A673 (cell line): ENCODE measurements at places on chromosomes 5 and 9.

DNA sequence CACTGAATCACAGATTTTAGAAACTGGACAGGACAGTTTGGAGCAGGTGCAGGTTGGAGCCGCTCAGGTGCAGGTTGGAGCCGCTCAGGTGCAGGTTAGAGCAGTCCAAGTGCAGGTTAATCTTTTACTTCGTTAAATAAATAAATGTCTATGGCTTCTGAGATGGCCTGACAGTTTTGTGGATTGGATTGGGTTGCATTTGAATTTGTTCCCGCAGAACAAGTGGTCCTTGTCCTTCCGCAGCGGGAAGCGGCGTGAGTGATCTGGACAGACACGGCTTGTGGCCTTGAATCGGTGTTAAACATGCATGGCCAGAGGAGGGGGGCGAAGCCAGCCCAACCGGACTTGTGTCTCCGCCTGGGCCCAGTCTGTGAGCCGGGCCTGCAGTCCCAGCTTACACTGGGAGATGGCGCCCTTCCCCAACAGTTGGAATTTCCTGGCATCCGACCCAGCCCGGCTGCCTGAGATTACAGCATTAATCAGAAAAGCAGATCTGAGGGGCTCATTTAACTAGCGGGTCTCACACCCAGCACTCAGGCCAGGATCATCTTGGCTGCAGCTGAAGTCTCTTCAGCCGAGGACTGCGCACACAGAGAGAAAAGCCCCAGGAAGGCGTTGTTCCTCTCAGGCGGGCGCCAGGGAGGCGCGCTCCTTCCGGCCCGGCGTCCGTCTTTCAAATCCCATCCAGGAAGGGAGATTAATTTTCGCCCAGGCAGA lies 1.5 kb upstream of the OLFM1 start:
- H3K4me1 ChIP-seq: peaks cover 57% of the 10 kb centered on the region

- no peak for DNase-seq
- no peak overlapping the region for H3K27ac ChIP-seq
- peaks cover 78% of the 10 kb centered on the region for H3K36me3 ChIP-seq
- H3K4me3 ChIP-seq: no peak overlapping the region
These were observed 230.3 kb downstream of the PAPPA start for GRCh38 chr9:116383936-116384335.

GRCh38 chr9:99085949-99086948 lies 18.7 kb upstream of the TGFBR1 start:
- H3K27ac ChIP-seq: no peak overlapping the region
- DNase-seq: no peak
- no peaks in the 10 kb centered on the region for H3K36me3 ChIP-seq

DNA sequence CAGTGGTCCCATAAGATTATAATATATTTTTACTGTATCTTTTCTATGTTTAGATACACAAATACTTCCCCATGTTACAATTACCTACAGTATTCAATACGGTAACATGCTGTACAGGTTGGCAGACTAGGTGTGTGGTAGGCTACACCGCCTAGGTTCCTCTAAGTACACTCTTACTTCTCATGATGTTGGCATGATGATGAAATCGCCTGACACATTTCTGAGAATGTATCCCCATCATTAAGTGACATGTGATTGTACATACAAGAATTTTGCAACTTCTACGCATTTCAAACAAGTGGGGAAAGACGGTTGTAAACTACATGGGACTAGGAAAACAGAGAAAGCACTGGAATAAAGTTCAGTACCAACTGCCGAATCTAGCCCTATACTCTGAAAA lies 53.3 kb downstream of the SETX start:
- peaks cover 73% of the 10 kb centered on the region for H3K36me3 ChIP-seq
- H3K4me3 ChIP-seq: no peak overlapping the region
- no peaks in the 10 kb centered on the region for H3K4me1 ChIP-seq
- no peaks in the 10 kb centered on the region for H3K27me3 ChIP-seq
- peak overlapping the region; percentile 11 for H3K27ac ChIP-seq
- DNase-seq: no peak

- H3K36me3 ChIP-seq: no peaks in the 10 kb centered on the region
- H3K27me3 ChIP-seq: no peaks in the 10 kb centered on the region
- no peak for DNase-seq
- no peaks in the 10 kb centered on the region for H3K4me1 ChIP-seq
- H3K4me3 ChIP-seq: no peak overlapping the region
- H3K27ac ChIP-seq: no peak overlapping the region
These were observed 10.2 kb upstream of the GLT6D1 start for GRCh38 chr9:135649508-135649907.

DNA sequence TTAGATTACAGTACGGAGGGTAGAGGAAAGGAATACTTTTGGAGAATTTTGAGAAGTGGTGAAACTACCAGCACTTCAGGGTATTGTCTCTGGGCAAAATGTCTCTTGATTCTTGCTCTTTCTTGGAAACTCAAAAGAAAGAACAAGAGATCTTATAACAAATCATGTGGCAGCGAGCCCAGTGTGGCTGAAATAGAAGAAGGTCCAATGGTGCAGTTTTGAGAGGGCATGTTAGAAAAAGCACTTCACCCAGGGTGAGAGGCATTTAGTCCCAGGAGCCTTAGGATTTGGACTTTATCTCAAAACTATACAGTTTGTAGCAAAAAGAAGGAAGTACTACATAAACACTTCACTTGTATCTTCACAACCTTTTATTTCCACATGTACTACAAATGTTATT lies 39.4 kb downstream of the NNT start:
- H3K36me3 ChIP-seq: peaks cover 13% of the 10 kb centered on the region
- H3K27ac ChIP-seq: no peak overlapping the region
- DNase-seq: no peak
- H3K27me3 ChIP-seq: no peaks in the 10 kb centered on the region
- H3K4me3 ChIP-seq: no peak overlapping the region

GRCh38 chr5:16525651-16526050 lies 60.1 kb upstream of the ZNF622 start:
- no peak overlapping the region for H3K27ac ChIP-seq
- no peak overlapping the region for H3K4me3 ChIP-seq
- no peaks in the 10 kb centered on the region for H3K36me3 ChIP-seq
- no peaks in the 10 kb centered on the region for H3K27me3 ChIP-seq
- no peak for DNase-seq

GRCh38 chr9:119701651-119702050 lies 332.4 kb upstream of the BRINP1 start:
- no peaks in the 10 kb centered on the region for H3K4me1 ChIP-seq
- H3K36me3 ChIP-seq: no peaks in the 10 kb centered on the region
- no peak for DNase-seq
- no peak overlapping the region for H3K4me3 ChIP-seq

- no peaks in the 10 kb centered on the region for H3K36me3 ChIP-seq
- no peak overlapping the region for H3K27ac ChIP-seq
- DNase-seq: no peak
- H3K4me1 ChIP-seq: no peaks in the 10 kb centered on the region
- no peaks in the 10 kb centered on the region for H3K27me3 ChIP-seq
These were observed 7.3 kb upstream of the FCN1 start for GRCh38 chr9:134925011-134925511.

DNA sequence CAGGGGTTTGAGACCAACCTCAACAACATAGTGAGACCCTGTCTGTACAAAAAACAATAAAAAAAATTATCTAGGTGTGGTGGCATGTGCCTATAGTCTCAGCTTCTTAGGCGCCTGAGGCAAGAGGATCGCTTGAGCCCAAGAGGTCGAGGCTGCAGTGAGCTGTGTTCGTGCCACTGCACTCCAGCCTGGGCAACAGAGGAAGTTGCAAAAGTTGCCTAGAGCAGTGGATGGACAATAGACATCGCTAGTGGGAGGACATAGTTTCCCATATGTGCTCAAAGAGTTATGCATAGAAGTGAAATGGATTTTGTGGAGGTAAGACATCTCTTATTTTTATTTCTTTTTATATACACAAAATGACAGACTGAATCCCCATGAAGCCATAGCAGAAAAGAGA lies 19.0 kb downstream of the HNRNPK start:
- no peaks in the 10 kb centered on the region for H3K27me3 ChIP-seq
- no peaks in the 10 kb centered on the region for H3K36me3 ChIP-seq
- H3K27ac ChIP-seq: no peak overlapping the region

DNA sequence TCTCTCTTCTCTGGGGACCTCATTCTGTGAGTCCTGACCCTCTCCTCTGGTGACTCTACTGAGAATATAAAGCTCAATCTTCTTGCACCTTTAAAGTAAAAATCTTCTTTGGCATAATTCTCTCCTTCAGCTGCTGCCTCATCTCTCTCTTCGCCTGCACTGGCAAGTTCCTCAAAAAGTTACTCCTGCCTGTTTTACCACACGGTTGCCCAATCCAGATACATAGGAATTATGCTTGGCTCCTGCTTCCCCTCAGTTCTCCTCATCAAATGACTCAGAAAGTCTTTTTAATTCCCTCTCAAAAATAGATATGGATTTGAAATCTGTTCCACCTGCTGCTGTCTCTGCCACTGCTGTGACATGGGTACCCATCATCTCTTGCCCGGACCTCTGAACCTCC lies 14.4 kb upstream of the HRCT1 start:
- no peak overlapping the region for H3K27ac ChIP-seq
- H3K36me3 ChIP-seq: no peaks in the 10 kb centered on the region
- no peak overlapping the region for H3K4me3 ChIP-seq
- H3K4me1 ChIP-seq: peaks cover 4% of the 10 kb centered on the region

GRCh38 chr9:99722877-99723276 lies 98.8 kb upstream of the NR4A3 start:
- no peak for DNase-seq
- H3K27ac ChIP-seq: no peak overlapping the region
- no peaks in the 10 kb centered on the region for H3K4me1 ChIP-seq
- H3K36me3 ChIP-seq: no peaks in the 10 kb centered on the region

DNA sequence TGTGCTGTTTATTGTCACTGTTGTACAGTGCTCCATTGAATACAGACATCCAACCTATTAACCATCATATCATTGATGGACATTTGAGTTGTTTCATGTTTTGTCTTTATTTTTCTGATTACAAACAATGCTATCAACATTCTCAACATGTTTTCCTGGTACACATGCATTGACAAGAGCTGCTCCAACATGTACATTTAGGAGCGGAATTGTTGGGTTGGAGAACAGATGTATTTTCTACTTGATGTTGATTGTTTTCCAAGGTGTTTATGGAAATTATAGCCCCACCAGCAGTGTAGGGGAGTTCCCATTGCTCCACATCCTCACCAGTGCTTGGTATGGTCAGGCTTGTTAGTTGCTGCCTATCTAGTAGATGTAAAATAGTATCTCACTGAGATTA lies 204.1 kb upstream of the CLINT1 start:
- no peak overlapping the region for H3K4me3 ChIP-seq
- no peaks in the 10 kb centered on the region for H3K27me3 ChIP-seq
- no peak overlapping the region for H3K27ac ChIP-seq

DNA sequence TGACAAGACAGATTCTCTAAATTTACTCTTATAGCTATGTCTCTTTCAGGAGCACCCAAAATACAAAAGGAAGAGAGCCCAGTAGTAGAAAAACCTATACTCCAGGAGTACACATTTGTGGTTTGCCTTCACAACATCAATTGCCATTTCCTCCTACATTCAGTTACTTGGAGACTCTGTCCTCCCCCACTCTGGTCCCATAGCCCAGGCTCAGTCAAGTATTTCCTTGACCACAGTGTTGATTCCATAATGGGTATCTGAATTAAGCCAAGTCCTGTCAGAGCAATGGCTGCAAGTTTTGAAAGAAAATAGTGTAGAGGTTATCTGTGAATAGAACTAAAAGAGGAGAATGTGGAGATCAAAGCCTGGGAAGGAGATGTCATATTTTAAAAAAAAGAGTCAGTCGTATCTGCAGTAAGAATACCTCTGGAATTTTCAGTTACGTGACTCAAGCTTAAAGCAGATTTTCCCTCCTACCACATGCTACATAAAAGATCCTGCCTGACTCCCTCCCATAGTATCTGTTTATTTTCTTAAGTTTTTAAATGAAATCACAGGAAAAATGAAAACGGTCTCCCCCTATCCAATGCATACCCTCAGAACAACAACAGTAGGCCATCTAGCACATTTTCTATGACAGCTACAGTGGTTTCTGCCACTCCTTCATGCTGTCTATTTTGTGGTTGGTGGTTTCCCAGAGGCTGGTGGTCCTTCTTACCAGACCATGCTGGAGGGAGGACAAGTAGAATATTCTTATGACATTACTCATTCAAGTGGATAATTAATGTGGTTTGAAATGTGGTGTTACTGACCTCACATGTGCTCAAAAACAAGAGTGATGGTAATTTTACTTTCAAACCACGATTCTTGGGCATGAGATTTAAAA lies 249.7 kb upstream of the TMEM161B start:
- H3K27ac ChIP-seq: no peak overlapping the region
- H3K27me3 ChIP-seq: no peaks in the 10 kb centered on the region
- no peaks in the 10 kb centered on the region for H3K36me3 ChIP-seq
- no peaks in the 10 kb centered on the region for H3K4me1 ChIP-seq

- no peaks in the 10 kb centered on the region for H3K27me3 ChIP-seq
- no peak overlapping the region for H3K4me3 ChIP-seq
These were observed 301.8 kb downstream of the TLE1 start for GRCh38 chr9:81387360-81388106.

GRCh38 chr5:84870369-84870768 lies 485.7 kb upstream of the EDIL3 start:
- no peaks in the 10 kb centered on the region for H3K27me3 ChIP-seq
- no peaks in the 10 kb centered on the region for H3K4me1 ChIP-seq
- no peak overlapping the region for H3K27ac ChIP-seq
- no peaks in the 10 kb centered on the region for H3K36me3 ChIP-seq
- H3K4me3 ChIP-seq: no peak overlapping the region

- H3K27ac ChIP-seq: no peak overlapping the region
- H3K27me3 ChIP-seq: no peaks in the 10 kb centered on the region
- no peaks in the 10 kb centered on the region for H3K4me1 ChIP-seq
- H3K36me3 ChIP-seq: no peaks in the 10 kb centered on the region
- H3K4me3 ChIP-seq: no peak overlapping the region
These were observed 552.8 kb downstream of the CAAP1 start for GRCh38 chr9:26339796-26340195.

DNA sequence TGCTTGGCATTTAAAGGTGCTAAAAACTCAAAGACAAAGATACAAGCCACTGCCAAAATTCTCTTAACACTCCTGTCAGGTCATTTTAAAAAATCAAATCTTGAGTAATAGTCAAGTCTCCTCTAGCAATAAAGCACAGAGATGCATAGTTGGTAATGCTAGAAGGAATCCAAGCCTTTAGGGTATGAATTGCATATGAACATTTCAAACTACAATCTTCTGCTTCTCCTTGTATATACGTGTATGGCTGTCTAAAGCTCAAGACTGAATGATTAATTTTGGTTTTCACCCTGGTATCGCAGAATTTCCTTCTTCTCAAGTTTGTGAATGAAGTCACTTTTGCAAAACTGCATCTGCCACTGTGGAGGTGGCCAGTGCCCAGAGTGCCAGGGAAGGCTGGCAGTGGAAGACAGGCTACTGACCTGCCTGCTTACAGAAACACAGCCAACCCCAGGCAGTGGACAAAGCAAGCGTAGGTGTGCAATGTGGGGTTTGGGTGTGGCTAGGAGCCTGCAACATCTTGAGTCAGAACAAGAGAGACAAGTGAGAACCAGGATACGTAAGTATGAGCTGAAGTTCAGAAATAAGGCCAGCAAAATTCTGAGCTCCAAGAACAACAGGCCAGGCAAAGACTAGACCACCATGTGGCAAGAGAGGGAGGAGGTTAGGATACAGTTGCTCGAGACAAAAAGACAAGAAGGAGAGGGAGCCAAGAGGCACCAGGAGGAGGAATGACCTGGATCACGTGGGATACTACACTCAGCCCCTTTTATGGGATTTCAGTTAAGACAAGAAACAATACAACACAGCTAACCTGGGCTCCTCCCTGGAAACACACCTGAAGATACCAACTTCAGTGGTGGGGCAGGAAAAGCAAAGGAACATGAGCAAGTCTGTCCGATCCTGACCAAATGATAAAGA lies 22.6 kb downstream of the MYO10 start:
- peak overlapping the region; percentile 14 for H3K4me3 ChIP-seq
- no peak for DNase-seq
- H3K4me1 ChIP-seq: peaks cover 73% of the 10 kb centered on the region
- peaks cover 12% of the 10 kb centered on the region for H3K36me3 ChIP-seq
- no peaks in the 10 kb centered on the region for H3K27me3 ChIP-seq
- H3K27ac ChIP-seq: peak overlapping the region; percentile 45
